ENCODE measurements at places on chromosomes 3 and 15. TPM values are rescaled to one million over a fixed set of nuclear protein-coding genes. Genes with fewer than 3 reads are reported as not detected.
A peak's percentile ranks its signal among the peaks of the same experiment; 100 is the strongest.

DNA sequence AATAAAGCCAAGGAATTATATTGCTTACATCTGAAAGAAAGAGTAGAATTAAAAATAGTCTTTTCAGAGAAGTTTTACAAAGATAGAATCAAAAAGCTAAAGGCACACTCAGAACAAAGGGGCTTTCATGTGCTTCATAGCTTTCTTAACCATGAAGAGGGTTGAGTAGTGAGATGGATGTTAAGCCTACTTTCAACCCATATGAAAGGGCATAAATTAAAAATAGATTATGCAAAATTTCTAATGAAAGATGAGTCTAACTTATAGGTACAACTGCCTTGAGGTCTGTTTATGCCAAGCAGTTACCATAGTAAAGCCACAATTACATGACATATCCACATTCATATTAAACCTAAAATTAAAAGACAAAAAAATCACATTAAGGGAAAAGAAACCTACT lies 223.3 kb upstream of the ARHGEF26 start:
- DNase-seq, result no peak

GRCh38 chr3:146189519-146190173 lies 28.7 kb upstream of the PLOD2 start:
- peak; percentile 57 for DNase-seq

GRCh38 chr3:4314688-4315087 lies 11.5 kb downstream of the SETMAR start:
- no peak for DNase-seq

GRCh38 chr3:36196058-36196457 lies 184.2 kb upstream of the STAC start:
- DNase-seq, result no peak

DNA sequence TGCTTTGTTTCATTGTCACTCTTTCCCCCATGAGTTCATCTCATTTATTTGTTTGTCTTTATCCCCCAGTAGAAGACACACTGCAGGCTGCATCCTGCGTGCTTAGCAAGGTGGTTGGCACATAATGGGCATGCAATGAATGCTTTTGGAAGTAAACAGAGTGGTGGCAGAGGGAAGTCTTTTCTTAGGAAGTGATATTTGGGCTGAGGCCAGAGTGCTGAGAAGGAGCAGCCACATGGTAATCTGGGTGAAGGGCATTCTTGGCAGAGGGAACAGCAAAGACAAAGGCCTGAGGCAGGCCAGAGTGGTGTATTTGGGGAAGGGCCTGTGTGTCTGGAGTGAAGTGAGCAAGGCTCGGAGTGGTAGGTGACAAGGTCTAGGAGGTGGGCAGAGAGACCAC lies 17.7 kb upstream of the ADAMTS7 start:
- no peak for DNase-seq

The TNFSF10 gene
- 61.8 TPM for polyA plus RNA-seq

The SAMMSON gene
- polyA plus RNA-seq, result not detected
